ENCODE measurements at places on chromosomes 3 and 15. TPM values are rescaled to one million over a fixed set of nuclear protein-coding genes. Genes with fewer than 3 reads are reported as not detected.

ZNF619 gene
- 4.5 TPM for total RNA-seq

FBXO40 gene
- total RNA-seq, result not detected

KLHL40 gene
- total RNA-seq, result 0.41 TPM

CCNB2 gene
- 4.9 TPM for total RNA-seq

GOLGA6B gene
- total RNA-seq, result not detected

BTLA gene
- under 0.01 TPM for total RNA-seq

SPINK8 gene
- total RNA-seq, result not detected

RASL12 gene
- 2.4 TPM for total RNA-seq

GOLGA8J gene
- total RNA-seq, result not detected

Data from frontal cortex (tissue), 4 donors.